COR-L47 (cell line): ENCODE measurements at places on chromosomes 7 and 10.
A peak's percentile ranks its signal among the peaks of the same experiment; 100 is the strongest.

DNA sequence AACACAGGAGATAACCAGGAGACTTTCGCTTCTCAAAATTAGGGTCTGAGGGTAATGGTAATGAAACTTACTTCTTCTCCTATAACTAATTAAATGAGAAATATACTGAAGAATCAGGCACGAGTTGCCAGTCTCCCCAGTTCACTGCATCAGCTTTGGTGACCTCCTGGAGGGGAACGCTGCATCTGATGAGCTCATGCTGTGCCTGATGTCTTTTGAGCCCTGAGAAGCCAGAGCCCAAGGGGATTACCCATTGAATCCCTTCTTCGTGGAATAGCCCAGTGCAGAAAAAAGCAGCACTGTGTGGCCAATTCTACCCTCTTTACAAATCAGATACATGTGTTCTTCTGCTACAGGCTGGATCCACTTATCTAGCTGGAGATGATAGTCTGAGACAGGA is 45.1 kb downstream of the CYP2C9 start:
- no peak for DNase-seq

DNA sequence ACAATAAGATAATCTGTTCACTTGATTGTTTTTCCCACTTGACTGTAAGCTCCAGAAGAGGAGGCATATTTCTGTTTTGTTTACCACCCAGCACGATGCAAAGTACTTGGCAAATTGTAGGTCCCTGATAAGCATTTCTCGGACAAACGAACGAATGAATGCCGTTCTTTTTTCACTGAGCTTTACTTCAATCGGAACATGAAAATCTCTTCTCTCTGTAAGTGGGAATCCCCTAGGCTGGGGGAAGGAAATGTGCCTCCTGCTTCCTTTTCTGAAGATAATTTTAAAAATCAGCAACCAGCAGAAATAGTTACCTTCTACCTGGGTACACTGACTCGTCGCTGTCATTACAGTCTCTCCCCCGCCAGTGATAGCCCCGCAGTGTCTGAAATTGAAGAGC is 102.9 kb downstream of the AOAH start:
- DNase-seq = no peak

GRCh38 chr10:53025172-53025711 is 252.7 kb upstream of the MBL2 start:
- no peak for DNase-seq

DNA sequence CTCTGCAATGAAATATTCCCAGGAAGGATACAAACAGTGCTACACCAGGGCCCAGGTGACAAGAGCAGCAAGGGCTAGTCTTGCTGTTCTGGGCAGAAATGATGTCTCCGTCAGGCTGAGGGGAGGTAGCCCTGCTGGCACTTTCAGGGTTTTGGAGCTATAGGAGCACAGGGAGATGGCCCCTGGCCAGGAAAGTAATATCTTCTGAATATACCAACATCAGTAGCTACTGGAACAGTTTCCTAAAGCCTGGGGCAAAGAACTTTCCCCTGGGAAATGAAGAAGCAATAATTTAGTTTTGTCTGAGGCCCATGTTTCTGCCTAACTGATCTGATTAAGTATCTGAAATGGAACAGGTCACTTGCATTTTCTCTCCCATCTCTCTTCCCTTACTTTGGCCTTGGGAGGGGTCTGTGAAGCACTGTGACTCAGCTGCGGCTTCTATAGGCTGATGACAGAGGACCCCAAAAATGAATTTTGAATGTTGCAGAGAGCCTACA is 489.1 kb upstream of the PODXL start:
- no peak for DNase-seq

DNA sequence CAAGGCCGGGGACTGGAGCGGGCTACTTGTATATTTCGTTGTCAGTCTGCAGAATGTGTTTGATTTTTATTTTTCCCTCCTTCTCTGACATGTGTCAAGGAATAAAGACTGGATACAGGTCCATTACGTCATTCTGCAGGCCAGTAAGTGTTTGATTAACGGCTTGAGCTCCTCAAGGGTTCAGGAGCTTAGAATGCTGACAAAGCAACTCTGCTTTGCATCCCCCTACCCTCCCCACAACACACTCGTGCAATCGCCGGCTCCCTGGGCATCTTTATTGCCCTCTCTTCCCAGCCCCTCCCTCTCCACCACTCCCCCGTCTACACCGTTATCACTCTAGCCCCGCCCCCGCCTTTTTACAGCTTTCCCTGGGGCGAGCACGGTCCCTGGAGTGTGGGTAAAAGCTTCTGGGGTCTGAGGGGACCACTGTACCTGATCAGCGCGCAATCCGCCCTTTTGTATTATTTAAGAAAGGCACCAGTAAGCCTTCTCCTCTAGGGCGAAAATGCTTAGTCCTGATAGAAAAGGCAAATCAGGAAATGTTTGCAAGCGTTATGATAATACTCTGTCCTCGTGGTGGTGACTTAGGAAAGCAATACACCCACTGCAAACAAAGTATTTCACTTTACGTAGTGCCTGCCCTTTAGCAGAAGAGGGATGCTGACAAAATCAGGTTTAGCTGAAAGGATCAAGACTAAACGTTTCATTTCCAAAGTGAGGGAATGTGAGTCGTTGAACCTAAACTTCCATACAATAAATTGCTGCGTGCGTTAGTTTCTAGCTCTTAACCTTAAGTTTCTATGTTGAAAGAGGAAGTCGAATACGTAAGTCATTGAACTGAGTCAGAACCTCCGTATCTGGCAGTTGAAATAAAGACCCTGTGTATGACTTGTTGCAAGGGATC is 1.4 kb upstream of the CREB5 start:
- no peak for DNase-seq

DNA sequence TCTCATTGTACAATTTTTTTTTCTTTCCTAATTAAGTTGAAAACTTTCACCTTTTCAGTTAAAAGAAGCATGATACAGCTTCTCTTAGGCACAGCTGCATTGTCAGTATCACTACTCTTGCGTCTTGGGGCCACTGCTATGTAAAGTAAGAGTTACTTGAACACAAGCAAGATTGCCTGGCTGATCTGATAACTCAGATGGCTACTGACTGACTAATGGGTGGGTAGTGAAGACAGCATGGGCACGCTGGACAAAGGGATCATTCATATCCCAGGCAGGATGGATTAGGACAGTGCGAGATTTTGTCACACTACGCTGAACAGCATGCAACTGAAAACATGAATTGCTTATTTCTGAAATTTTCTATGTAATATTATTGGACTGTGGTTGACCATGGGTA is 11.6 kb upstream of the ADAMTS14 start:
- no peak for DNase-seq

DNA sequence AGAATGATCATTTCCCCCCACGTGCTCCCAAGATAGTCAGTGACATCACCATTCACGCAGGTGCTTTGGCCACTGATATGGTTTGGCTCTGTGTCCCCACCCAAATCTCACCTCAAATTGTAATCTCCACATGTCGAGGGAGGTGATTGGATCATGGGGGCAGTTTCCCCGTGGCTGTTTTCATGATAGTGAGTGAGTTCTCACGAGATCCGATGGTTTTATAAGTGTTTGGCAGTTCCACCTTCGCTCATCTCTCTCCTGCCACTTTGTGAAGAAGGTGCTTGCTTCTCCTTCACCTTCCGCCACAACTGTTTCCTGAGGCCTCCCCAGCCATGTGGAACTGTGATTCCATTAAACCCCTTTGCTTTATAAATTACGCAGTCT is 205.4 kb upstream of the SH2B2 start:
- DNase-seq = no peak

DNA sequence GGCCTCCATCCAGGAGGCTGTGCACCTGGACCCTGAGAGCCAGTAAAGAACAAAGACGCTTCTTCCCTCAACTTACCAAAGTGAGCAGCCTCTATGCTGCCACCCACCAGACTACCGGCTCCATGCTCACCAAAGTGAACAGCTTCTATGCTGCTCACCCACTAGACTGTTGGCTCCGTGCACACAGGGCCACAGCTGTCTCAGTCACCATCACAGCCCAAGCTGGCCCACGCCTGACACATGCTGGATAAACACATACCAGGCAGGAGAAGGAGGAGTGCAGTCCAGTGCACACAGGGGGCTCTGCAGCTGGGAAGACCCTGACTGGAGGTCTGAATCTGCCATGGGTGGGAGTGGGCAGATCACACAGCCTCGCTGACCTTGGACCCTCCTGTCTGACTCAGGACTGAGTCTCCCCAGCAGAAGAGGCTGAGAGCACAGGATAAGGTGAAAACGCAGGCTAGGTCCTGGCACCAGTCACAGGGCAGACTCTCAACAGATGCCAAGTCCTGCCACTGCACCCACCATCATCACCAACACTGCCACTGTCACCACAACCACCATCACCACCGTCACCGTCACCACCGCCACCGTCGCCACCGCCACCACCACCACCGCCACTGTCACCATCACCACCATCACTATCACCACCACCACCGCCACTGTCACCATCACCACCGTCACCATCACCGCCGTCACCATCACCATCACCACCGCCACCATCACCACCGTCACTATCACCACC is 130.9 kb downstream of the MAD1L1 start:
- no peak for DNase-seq

- no peak for DNase-seq
Measured at GRCh38 chr10:29543715-29544114, 91.1 kb downstream of the SVIL start.

DNA sequence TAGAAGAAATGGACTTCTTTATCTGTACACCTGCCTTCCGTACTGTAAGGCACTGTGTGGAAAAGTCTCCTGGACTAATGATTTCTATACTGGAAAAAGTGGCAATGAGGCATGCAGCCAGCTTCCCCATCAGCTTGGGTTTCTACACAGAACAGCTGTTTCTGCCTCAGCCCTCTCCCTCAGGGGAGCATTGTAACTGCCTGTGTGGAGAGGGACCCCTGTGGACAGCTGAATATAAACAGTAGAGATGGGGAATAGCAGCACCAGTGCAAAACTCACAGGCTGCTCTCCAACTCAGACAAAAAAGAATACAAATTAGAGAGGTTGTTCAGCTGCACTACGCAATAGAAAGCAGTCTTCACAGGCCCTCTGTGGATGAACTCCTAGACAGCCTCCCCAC is 451.3 kb upstream of the MBL2 start:
- DNase-seq = peak; percentile 82

DNA sequence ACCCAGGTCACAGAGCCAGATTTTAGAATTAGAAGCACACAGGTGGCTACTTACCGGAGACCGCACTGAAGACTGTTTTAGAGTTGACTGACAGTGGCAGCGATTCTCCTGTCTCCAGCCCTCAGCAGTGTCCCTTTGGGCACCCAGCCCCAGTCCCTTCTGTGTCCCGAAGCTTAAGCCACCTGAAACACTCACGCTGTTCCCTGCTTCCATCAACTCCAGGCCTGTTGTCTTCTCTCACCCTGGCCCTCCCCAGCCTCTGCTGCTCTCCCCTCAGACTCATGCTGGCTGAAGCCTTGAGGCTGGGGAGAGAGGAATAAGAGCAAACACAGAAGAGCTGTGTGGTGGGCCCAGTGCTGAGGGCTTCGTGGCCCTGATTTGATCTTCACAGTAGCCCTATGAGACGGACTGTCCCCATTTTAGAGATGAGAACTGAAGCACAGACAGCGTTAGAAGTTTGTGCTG is 10.6 kb downstream of the SAP25 start:
- no peak for DNase-seq

DNA sequence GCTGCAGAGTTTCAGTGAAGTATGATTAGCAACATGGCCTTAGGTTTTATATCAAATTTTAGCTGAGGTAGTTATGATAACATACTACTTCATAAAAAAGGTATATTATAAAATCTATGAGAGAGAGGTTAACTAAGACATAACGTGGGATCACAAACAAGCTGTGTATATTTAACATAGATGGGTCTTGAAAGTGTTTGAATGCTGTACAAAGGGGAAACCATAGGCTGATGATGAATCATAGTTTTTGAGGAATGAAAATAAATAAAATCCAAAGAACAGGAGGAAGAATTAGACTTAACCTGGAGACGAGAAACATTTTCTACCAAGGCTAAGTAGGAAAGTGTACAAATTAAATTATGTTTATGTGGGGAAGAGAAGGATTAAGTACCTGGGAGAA is 119.0 kb downstream of the GNAI1 start:
- DNase-seq = no peak

DNA sequence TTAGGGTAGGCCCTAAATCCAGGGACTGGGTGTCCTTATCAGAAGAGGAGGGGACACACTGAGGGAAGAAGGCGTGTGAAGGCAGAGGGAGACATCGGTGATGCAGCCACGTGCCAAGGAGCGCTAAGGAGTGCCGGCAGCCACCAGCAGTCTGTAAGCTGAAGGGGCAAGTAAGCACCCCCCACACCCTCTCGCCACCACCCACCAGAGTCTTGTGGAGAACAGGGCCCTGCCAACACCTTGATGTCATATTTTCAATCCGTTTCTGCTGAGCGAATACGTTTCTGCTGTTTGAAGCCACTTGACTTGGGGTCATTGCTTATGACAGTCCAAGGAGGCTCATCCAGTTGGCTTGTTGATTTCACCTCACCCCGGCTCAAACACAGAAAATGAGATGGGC is 37.9 kb downstream of the RGS10 start:
- no peak for DNase-seq

DNA sequence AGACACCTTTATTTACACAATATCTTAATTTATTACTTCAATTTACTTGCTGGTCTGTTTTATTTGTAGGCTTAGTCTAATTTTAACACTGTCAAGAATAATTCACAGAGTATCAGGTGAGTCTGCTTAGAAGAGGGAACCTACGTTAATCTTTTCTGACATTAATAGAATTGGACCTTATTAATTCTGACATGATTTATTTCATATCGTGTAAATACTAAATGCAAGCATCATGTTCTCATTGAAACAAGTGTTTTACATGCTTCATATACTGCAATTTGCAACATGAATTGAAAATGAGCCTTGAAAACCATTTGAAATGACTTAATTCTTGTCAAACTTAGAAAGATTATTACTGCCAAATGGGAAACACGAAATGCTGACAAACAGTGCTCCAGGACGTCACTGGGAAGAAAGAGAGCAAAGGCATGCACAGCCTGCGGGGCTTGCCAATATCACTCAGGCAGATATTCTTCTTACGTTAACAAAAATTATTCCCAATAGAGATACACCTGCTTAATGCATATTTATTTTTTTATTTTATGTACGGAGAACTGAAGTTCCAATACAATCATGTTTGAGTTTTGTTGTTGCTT is 282.0 kb upstream of the AKR1E2 start:
- no peak for DNase-seq

DNA sequence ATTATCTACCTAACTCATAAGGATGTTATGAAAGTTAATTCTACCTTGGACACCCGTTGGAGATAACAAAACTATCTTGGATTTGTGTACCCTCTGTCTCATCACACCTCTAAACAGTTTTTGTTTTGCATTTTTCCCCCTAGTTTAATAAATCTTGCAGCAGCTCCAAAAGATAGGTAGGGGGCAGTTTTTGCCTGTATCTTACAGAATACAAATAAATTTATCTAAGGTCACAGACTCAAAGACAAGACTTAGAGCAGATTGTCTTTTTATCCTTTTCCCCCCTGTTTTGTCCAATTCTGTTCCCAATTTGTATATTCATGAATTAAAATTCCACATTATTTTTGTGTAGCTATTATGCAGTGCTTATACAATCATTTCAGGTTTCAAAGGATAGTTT is 5.0 kb upstream of the SORCS1 start:
- DNase-seq = no peak

GRCh38 chr7:155166673-155167370 is 96.7 kb downstream of the HTR5A start:
- DNase-seq = no peak

- no peak for DNase-seq
Measured at GRCh38 chr7:102287111-102287980, 678 bp downstream of the SH2B2 start.
